Stimulated activated CD8-positive, alpha-beta memory T cell treated with anti-CD3 and anti-CD28 coated beads, Interleukin-7, amount 100 ng/mL, for 1 hour (primary cell): ENCODE measurements at places on chromosomes 11 and 22.

DNA sequence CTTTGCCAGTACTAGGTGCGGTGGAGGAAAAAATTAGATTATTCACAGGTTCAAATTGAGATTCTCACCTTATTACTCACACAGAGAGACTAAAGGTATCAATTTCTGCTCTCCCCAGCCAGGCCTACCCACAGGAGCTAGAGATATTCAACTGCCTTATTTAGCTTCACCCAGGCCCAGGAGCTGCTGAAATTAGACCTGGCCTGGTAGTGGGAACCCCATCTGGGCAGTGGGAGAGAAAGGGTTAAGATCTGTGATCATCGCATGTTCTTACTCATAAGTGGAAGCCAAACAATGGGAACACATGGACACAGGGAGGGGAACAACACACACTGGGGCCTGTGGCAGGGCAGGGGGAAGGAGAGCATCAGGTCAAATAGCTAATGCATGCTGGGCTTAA lies 20.9 kb upstream of the MICAL2 start:
- DNase-seq = no peak

- DNase-seq = no peak
These were observed 530.3 kb downstream of the TBC1D22A start for GRCh38 chr22:47292546-47293320.

- no peak for DNase-seq
These were observed 58.1 kb downstream of the MIAT start for GRCh38 chr22:26715392-26715936.

GRCh38 chr11:117501237-117501898 lies 173.7 kb downstream of the CEP164 start:
- DNase-seq = no peak

GRCh38 chr22:41355895-41356294 lies 25.8 kb upstream of the TEF start:
- no peak for DNase-seq

GRCh38 chr22:30240541-30241417 lies 5.8 kb downstream of the LIF start:
- no peak for DNase-seq

DNA sequence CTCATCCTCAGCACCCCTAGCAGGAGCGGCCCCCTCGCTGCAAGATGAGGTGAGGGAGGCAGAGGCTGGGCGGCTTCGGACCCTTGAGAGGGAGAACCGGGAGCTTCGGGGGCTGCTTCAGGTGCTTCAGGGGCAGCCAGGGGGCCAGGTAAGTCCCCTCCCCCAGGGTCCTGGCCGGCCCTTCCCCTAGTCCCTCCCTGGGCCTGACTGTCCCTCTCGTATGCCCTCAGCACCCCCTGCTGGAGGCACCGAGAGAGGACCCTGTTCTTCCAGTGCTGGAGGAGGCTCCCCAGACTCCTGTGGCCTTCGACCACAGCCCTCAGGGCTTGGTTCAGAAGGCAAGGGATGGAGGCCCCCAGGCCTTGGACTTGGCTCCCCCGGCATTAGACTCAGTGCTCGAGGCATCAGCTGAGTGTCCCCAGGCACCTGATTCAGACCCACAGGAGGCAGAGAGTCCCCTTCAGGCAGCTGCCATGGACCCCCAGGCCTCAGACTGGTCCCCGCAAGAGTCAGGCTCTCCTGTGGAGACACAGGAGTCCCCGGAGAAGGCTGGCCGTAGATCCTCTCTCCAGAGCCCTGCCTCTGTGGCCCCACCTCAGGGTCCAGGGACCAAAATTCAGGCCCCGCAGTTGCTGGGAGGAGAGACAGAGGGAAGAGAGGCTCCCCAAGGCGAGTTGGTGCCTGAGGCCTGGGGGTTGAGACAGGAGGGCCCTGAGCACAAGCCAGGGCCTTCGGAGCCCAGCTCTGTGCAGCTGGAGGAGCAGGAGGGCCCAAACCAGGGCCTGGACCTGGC lies 4.0 kb downstream of the CCDC88B start:
- no peak for DNase-seq

DNA sequence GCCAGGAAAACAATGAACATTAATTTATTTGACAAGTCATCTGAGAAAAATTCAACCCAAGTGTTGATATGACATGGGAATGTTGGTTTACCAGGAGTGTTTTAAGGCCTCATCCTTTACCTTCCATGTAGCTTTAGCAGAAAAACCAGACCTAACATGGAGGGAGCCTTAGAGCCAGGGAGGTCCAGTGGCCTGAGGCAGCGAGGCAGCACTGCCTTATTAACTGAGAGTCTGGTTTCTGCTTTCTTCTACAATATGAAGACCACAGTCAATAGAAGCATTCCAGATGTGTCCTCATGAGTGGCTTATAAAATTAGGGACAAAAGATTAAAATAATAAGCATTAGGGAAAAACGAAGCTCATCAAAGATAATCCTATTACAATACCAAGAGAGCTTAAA lies 61.5 kb downstream of the DKK3 start:
- DNase-seq = no peak

GRCh38 chr11:62461740-62462507 lies 43.1 kb downstream of the SCGB1A1 start:
- no peak for DNase-seq

DNA sequence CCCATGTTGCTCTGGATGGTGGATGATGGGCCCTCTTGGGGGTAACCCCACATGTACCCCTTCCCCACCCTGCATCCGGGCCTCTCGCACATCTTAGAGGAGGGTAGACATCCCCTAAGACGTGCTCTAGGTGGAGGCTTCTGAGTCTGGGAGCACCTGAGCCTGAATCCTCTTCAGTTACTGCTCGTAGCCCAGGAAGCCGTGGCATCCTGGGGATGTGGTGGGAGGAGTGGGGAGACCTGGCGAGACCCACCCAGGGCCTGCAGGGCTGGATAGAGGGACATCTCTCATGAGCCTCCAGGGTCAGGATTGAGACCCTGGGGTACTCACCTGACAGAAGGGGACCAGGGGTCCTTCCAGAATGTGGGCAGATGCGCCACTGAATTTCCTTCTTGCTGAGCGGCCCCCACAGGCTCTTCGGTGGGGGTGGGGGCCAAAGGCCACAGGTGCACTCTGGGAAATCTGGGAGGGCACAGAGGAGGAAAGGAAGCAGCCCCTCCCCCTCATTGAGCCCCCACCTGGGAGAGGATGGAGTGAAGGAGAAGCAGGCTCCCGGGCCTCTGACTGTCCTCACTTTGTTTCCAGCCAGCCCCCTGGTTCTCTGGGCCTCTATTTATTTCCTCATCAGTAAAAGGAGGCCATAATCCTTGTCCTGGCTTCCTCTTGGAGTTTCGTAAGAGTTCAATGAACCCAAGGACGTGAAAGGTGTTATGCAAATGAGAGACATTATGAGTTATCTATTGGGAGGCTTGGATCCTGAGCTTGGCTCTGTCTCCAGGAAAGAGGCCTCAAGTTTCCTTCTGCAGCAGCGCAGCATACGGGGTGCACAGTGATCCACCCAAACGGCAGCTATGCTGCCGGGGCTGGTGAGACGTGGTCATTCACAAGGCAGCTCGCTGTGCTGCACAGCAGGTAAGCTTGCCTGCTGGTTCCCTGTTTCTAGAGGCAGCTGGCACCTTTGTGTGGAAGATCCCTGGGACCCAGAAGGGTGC lies 31.2 kb downstream of the KCNJ4 start:
- no peak for DNase-seq
